ENCODE measurements at places on chromosomes 12 and 14. TPM values are rescaled to one million over a fixed set of nuclear protein-coding genes. Genes with fewer than 3 reads are reported as not detected.

GRCh38 chr14:68645371-68645770 lies 147.5 kb downstream of the ZFP36L1 start:
- DNase-seq, result no peak

GRCh38 chr12:97293541-97293940 lies 169.1 kb upstream of the RMST start:
- DNase-seq, result no peak

Gene IFI27L2
- polyA plus RNA-seq, result 114 TPM

DNA sequence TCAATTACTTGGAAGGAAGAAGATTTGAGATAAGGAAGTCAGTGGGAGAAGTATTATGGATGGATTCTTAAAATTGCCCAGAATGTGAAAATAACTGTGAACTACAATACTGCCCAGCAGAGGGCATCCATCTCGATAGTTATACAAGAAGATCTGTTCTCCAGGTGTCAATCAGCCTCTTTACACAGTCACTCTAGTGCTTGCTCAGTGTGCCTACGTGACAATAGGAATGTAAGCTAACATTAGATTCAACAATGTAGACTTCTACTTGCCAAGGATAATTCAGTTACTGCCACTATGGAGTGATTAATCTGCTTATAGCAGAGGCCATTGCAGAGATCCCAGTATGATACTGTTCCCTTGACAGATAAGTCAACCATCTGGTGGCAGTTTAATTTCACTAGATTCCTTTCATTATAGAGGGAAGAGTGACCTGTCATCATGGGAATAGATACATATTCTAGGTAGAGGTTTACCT lies 10.6 kb upstream of the MAP4K5 start:
- DNase-seq, result peak; percentile 60

DNA sequence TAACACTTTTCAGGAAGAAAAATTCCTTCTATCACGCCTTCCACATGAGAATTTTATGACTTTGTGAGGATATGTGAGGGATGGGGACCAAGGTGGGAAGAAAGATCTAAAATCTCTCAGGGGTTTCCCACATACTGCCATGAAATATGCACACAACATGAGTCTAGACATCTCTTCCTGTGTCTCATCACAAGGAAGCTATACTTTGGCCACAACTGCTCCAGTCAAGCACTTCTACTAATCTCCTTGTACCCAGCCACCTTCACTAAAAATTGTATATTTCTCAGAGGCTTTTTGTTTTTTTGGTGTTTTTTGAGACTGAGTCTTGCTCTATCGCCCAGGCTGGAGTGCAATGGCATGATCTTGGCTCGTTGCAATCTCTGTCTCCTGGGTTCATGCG lies 3.2 kb downstream of the OSBPL8 start:
- no peak for DNase-seq

- DNase-seq, result peak; percentile 88
Observed at GRCh38 chr12:68807576-68808387, at the start of gene MDM2. Gene MDM2 (plus strand): TSS chr12:68808177. CDS start chr12:68808478, 301 bp downstream.

Gene RESF1
- polyA plus RNA-seq, result 10.9 TPM

GRCh38 chr12:28127455-28127854 lies 62.8 kb upstream of the CCDC91 start:
- peak; percentile 96 for DNase-seq

Gene ASCL1
- not detected for polyA plus RNA-seq

GRCh38 chr14:28769276-28769880 lies 2.8 kb downstream of the FOXG1 start:
- DNase-seq, result no peak

GRCh38 chr12:105289114-105289904 lies 41.2 kb upstream of the C12orf75 start:
- DNase-seq, result no peak

- no peak for DNase-seq
Observed at GRCh38 chr12:26599096-26599695, 233.8 kb downstream of the ITPR2 start.

Gene KCNA5
- not detected for polyA plus RNA-seq

DNA sequence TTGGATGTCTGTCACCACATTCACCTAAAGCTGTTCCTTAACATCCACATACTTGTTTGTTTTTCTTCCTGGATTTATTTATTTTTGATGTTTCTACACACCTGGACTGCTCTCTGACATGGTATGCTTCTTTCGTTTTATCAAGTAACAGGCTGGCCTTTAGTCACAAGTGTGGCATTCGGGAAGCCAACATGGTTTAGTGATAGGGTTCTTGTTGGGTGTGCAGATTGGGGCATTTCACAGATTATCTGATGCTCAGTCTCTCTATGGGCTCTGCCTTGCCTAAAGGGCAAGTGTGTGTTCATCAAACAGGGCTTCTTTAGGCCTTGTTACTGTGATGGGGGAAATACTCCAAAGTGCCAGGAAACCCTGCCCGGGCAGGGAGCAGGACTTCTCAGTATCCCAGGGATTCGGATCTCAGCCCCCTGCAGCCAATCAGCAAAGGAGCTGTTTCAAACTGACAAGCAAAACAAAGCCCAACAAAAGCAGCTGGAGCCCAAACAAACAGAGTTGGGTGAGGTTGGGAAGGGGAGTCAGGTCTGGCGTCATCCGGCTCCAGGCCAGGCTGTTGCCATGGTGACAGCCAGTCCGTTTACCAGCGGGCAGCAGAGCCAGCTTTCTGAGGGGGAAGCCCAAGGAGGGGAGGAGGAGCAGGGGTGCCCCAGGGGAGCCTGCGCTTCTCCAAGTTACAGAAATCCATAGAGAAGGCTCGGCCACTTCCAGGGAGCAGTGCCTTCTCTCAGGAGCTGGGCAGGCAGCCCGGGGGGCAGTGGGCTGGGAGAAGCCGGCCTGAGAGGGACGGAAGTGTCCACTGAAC lies 31.9 kb downstream of the FOS start:
- peak; percentile 46 for DNase-seq

GRCh38 chr12:49335118-49335954 lies 1.7 kb downstream of the C1QL4 start:
- DNase-seq, result no peak

Gene AQP2
- not detected for polyA plus RNA-seq

GRCh38 chr14:99240627-99241324 lies 31.2 kb downstream of the BCL11B start:
- DNase-seq, result no peak

DNA sequence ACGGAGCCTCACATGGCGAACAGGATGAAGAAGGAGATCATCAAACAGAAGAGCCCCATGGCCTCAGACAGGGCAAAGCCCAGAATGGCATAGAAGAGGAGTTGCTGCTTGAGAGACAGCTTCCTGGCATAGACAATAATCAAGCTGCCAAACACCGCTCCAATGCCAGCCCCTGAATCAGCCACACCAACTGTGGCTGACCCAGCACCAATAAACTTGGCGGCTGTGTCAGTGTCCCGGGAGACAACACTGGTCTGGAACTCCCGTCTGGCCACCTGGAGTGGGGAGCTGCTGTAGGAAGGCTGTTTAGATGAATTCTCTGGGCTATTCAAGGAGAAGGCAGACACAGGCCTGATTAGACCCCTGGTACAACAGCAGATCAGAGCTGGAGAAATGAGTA lies 100.1 kb downstream of the HEATR5A start:
- DNase-seq, result no peak

DNA sequence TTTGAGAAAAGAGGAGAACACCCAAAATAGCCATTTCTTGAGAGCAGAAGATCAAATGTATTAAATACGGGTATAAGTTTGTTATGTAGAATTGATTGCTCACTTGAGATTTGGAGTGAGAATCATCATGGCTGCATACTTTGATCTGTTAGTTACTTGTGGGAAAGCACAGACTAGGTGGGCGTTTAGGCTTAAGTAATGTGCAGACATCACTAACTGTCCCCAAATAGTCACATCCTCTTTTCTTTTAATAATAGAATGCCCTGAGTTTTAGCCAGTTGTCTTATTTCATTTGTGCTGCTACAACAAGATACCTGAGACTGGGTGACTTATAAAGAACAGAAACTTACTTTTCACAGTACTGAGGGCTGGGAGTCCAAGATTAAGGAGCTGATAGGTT lies 14.3 kb upstream of the GTF2A1 start:
- no peak for DNase-seq

DNA sequence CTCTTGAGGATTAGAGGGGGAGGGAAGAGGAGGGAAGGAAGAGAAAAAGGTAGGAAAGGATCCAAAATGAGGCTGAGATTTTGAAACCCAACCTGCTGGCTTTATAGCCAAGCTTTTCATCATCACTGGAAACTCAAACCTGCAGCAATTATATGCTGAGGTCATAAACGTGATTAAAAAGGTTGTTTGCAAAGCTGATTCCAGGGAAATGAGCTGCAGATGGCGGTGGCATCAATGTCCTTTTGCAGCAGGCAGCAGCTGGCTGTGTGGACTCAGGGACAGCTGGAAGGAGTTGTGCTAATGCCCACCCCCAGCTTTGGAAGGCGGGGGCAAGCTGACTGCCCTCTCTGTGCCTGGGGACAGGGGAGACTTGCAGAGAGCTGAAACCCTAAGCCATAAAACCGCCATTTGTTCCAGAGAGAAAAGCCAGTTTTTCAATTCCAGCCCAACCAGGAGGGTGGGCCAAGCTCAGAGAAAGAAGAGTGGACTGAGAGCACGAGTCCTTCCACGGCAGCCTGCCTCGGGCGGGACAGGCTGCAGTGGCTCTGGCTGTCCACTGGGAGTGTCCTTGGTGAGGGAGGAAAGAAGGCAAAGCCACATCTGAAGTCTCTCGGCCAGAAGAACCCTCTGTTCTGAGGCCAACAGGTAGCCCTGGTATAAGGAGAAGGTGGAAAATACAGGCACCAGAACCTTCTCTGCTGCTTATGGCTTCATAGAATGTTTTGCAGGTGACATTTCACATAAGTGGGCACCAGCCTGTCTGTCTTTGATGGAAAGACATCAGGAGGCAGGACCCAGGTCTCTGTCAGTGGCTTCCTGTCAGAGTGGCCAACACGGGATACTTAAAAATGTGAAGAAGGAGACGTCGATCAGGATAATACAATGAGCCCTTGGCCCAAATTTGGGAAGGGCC lies 90.7 kb downstream of the SINHCAF start:
- DNase-seq, result peak; percentile 20

Gene KCNA1
- not detected for polyA plus RNA-seq

Gene NKX2-1
- polyA plus RNA-seq, result not detected

GRCh38 chr12:96155781-96156180 lies 38.4 kb upstream of the ELK3 start:
- no peak for DNase-seq

DNA sequence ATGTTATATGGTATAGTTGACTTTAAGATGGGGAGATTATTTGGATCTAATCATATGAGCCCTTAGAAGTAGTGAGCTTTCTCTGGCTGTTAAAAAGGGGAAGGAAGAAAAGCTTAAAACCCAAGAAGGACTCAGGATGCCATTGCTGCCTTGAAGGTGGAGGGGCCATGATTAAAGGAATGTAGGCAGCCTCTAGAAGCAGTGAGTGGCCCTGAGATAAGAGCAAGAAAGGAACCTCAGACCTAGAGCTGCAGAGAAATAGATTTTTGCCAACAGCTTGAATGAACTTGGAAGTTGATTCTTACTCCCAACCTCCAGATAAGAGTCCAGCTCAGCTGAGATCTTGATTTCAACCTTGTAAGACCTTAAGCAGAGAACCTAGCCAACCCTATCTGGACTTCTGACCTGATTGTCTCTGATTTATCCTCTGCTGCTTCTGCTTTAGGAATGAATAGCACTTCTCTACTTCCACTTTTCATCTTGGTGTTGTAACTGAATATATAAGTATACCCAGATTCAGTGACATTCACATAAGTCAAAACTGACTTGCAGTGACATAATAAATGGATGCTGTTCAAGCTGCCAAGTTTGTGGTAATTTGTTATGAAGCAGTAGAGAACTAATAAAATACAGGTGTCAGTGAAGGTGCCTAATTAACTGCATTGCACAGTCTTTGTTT lies 33.5 kb downstream of the RAD51B start:
- DNase-seq, result no peak

DNA sequence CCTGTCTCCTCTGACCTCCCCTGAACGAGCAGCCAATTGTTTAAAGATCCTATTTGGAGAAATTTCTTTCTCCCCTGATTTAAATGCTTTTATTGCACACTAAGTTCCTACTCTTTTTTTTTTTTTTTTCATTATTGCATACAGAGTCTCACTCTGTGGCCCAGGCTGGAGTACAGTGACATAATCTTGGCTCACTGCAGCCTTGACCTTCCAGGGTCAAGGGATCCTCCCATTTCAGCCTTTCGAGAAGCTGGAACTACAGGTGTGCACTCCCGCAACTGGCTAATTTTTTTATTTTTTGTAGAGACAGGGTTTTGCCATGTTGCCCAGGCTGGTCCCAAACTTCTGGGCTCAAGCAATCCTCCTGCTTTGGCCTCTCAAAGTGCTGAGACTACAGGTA lies 5.2 kb upstream of the P2RX7 start:
- DNase-seq, result no peak

DNA sequence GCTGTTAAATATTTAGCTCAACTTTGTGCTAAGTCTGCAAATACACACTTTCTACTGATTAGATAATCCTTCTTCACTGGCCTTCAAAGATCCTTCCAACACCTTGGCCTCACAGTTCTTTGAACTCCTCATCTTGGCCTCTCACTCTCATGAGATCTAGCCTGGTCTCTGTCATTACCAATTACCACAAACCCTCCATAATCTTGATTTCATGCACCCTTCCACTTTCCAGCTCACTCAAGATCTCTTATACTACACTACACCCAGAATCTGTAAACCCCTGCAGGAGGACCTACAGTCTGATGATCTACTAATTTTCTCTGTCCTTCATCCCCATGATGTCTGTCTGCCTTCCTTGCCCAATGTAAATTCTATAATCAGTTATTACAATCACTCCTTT lies 71.1 kb downstream of the DUSP16 start:
- DNase-seq, result no peak

DNA sequence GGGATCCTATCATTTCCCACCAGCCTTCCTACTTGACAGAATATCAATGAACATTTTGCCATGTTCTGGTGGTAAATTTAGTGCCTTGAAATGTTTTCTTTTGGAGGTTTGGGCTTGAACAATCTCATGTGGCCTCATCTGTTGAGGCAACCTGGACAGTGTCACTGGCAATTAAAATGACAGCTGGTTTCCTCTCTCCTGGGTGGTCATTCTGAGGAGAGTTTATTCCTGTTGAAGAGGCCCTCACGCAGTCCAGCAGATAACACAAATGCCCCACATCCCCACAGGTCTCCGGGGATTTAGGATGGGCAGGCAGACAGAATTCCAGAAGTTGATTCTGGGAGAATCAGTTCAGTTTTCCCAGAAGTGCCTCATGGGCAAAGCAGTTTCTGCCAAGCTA lies 41.9 kb downstream of the MMAB start:
- no peak for DNase-seq

Gene TBX5
- polyA plus RNA-seq, result not detected

DNA sequence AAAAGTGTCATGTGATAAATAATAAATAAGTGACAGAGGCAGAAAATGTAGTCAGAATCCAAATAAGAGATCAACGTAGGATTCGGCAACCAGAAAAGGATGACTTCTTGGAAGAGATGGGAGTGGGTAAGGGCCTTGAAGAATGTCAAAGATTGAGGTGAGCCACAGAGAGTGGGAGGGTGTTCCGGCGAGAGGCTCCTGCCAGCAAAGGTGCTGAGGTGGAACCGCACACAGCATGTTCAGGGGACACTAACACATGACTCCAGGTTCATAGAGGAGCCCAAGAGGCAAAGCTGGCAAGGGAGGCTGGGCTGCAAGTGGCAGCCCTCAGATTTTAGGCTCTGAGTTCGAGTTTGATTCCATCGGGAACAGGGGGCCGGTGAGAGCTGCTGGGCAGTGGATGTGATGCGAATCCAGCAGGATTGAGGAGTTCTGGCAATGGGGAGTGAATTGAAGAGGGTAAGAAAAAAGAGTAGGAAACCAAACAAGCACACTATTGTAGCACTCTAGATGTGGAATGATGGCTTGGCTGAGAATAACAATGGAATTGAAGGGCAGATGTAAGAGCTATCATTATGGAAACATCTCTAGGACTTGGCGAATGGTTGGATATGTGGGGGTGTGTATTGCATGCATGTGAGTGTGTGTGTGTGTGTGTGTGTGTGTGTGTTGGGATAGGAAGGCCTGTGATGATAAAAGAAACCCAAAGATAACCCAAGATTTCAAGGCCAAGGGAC lies 36.5 kb downstream of the LRRC74A start:
- no peak for DNase-seq

Data from mammary epithelial cell (primary cell).